ENCODE measurements at places on chromosomes 6 and 20.

- DNase-seq, result no peak
These were observed 276.3 kb downstream of the PAX1 start for GRCh38 chr20:21981597-21982344.

DNA sequence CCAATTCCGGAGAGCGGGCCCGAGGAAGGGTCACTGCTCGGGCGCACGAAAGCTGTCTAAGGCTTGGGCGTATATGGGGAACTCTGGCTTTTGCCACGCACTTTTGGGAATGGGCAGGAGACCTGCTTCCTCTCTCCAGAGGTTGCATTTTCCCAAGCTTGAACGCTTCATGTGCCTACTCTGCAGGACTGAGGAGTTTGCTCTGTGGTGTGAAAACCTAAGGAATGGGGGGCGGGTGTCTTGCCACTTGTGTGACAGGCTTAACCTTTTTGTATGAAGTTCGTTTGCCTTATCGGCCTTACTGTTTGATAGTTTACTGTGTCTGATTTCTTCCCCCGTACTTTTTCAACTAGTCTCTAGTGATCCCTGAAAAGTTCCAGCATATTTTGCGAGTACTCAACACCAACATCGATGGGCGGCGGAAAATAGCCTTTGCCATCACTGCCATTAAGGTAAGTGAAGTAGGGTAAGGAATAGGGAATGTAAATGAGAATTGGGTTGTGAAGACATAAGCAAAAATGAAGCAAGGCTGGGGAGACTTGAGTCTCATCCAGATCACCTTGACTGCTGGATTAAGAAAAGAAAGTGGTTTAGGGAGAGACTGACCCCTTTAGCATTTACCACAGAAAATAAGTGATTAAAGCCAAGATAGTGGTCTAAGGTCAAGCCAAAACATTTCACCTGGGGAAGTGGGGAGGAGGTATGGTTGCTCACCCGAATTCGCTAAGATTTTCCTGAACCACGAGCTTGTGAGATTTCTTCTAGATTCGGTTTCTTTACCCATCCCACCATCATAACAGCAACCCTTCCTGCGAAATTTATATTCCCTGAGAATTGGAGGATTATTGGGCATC is 627 bp downstream of the RPS18 start:
- no peak for DNase-seq

DNA sequence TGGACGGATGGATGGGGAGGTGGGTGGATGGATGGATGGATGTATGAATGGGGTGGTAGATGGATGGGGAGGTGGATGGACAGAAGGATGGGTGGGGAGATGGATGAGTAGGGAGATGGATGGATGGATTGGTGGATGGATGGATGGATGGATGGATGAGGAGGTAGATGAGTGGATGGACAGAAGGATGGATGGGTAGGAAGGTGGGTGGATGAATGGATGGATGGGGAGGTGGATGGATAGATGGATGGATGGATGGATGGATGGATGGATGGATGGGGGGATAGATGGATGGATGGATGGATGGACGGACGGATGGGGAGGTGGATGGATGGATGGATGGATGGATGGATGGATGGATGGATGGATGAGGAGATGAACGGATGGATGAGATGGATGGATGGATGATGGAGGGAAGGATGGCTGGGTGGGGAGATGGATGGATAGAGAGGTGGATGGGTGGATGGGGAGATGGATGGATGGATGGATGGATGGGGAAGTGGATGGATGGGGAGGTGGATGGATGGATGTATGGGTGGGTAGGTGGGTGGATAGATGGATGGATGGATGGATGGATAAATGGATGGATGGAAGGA is 7.2 kb downstream of the EEF1A2 start:
- no peak for DNase-seq

- no peak for DNase-seq
These were observed 5.2 kb upstream of the SLC22A7 start for GRCh38 chr6:43292763-43293318.

GRCh38 chr20:46240065-46240464 is 68.2 kb downstream of the CDH22 start:
- DNase-seq, result no peak

DNA sequence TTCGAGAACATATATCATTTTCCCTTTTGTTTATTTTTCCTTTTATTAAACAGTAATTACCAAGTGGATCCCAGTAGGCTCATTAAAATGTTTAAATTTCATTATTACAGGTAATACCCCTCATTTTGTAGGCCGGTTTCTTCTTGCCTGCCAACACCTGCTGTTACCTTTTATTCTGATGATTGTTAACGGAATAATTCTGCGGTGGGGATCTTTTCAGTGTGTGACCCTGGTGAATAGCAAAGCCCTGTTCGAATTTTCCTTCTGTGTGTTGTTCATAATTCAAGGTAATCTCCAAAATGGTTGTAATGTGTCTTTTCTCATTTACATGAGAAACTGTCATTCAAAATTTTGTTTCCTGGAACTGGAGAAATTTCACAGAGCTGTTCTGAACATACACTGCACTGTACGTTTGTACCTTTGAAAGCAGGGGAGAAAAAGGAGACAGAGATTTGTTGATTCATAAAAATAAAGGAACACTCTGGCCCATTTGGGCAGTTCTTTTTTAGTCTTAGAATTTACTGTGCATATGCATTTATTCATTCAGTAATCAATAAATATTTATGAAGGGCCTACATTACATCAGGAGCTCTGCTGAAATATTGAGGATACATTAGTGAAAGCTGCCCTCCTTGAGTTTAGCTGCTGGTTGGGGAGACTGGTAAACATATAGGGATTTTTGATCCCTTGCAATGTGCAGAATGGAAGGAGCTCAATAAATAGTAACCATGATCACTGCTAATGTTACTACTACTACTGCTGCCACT is 502.0 kb downstream of the QKI start:
- no peak for DNase-seq

- DNase-seq, result no peak
These were observed 203.5 kb downstream of the HACE1 start for GRCh38 chr6:104656235-104656634.

- peak; percentile 79 for DNase-seq
These were observed 2.1 kb downstream of the MYLIP start for GRCh38 chr6:16130932-16131387.

DNA sequence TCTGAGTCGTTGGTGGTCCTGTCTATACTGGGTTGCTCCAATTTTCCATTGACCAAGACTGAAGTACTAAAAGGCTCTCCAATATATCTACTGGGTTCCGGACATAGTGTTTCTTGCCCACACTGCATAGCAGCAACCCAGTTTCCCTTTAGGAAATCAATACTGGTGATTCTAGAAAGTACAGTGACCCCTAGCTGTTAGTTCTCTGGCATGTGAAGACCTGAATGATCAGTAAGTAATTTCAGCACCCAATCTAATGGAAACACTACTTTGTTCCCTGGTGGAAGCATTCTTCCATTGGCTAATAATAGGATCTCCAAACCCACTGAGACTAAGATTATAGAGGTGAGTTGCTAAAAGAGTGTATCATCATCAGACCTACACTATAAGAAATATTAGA is 40.8 kb upstream of the STMND1 start:
- DNase-seq, result no peak

DNA sequence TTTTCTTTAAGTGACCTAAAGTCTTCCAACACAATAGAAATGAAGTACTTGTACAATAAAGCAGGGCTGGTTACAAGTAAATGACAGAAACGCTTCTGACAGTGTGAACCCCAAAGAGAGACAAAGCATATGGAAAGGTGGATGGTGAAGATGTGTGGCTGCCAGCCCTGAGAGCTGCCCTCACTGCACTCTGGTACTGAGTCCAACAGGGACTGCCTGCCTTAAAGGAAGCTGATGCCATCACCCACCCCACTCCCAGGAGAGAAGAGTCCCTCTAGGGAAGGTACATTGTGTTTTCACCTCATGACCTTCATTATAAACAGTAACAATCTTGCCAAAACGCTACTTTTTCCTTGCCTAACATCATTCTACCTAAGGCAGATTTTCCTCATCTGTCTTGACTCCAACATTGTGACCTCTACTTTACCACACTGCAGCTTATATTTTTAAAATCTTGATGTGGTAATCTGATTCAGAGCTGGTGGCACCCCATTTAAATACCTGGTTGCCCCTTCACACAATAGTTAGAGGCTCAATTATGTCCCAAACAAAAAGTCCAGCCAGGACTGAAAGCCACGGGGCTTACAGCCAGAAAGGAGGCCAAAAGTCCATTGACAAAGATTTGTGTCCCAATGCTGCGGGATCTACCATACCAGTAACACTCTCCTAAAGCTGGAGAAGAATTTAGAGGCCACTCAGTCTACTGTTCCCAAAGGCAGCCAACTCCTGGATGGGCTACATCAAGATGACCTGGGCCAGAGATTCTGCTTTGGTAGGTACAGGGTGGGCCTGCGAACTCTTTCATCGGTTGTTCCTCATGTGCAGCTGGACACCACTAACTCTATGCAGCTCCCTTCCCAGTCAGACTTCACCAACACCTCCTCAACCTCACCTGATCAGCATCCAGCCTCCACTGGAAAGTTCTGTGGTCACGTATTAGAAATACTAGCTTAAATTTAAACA is 4.4 kb downstream of the APMAP start:
- DNase-seq, result no peak

GRCh38 chr6:170022827-170023619 is 267.9 kb downstream of the DLL1 start:
- DNase-seq, result no peak

DNA sequence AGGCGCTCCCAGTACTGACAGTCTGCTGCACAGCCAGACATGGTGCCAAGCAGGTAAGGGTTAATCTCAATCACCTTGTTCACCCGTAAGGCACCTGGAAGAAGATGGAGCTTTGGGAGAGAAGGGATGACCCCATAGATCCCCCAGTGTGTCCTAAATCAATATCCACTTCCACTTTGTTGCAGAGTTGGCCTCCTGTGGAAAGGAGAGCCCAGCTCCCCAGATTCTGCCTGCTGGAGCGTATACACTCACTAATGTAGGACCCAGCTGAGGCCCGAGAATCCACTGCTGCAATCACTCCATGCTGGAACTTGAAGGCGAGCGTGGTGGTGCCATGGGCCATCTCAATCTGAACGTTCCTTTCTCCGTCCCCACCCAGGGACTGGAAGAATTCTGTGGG is 1.2 kb downstream of the PSMB8 start:
- no peak for DNase-seq

GRCh38 chr6:41404182-41404845 is 68.9 kb downstream of the NCR2 start:
- no peak for DNase-seq

DNA sequence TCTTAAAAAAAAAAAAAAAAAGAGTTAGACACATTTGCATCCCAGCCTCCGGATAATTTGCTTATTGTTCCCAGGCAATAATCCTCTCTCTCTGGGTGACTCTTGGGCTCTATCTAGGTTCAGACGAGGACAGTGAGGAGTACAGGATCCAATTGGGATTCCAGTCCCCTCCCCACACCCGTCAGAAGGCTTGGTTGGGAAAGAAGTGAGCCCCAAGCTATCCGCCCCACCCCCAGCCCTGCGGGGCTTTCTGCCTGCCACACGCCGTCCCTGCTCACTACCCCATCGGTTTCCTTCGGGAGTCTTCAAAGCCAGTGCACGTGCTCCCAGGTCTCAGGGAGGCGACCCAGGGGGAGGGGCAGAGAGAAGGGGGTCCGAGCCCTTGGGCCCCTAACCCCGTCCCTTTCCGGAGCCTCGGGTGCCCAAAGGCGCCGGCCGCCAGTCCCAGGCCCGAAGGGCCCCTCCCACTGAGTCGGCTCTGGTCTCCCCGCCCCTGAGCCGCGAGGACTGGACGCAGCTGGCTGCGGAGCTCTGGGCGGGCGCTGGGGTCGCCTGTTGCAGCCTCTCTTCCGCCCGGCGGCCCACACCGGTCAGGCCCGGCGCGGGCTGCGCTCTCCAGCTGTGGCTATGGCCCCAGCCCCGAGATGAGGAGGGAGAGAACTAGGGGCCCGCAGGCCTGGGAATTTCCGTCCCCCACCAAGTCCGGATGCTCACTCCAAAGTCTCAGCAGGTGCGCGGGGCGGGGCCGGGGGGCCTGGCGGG is 2.5 kb downstream of the MYMX start:
- peak; percentile 81 for DNase-seq

All from ACHN (cell line).